A549 treated with dexamethasone at 1 μM for 4 hours (cell line): ENCODE measurements at places on chromosomes 12 and 14. TPM values are rescaled to one million over a fixed set of nuclear protein-coding genes. Genes with fewer than 3 reads are reported as not detected.

Gene ANKRD9
- 4.0 to 8.9 TPM (median 7.1 TPM) in 5 replicates for total RNA-seq

Gene RNASE3
- total RNA-seq = not detected in 5 replicates

Gene SLC2A14
- total RNA-seq = 0.39 to 1.1 TPM (median 0.78 TPM) in 5 replicates

Gene FBLN5
- 4.7 to 6.1 TPM (median 5.2 TPM) in 5 replicates for total RNA-seq
